ENCODE measurements at places on chromosomes 1 and 21. TPM values are rescaled to one million over a fixed set of nuclear protein-coding genes. Genes with fewer than 3 reads are reported as not detected.

ADORA3 gene
- not detected for total RNA-seq

SMCP gene
- not detected for total RNA-seq

HLX gene
- total RNA-seq, result 0.42 TPM

BATF3 gene
- total RNA-seq, result 7.6 TPM

LYPLAL1 gene
- total RNA-seq, result 108 TPM

LCE1F gene
- total RNA-seq, result not detected

DNA sequence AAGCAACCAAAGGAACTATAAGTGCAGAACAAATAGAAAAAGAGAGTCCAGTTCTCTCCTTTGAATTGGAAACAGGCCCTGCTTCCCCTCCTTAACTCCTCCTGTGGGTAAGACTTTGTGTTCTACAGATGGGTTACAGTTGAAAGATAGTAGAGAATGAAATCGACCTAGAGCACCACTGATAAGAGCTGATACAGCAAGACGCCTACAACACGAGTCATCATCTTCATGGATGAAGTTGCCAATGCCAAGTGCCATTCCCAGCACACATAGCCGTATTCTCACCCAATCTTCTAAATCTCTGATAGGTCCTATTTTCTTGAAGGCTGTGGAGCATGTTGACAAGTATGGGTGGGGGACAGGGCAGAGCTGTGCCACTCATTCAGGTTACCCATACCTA lies 99.8 kb upstream of the CAMK1G start:
- no peak for DNase-seq

DNA sequence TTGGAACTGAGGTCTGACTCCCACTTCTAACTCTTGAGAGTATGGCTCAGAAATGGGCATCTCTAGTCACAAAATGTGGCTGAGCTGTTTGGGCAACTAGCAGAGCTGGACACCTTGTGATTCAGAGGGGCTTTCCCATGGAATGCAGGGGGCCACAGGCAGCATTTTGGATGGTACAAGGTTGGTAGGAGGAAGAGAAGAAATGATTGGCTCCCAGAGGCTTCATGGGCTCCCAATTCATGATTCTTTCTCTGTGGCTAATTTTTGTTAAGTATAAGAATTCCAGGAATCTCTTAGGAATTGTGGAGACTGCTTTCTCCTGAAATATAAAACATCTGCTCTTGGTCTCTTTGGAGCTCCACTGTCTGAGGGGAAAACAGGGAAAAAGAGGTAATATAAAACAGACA lies 49.7 kb downstream of the PBX1 start:
- DNase-seq, result no peak

DNA sequence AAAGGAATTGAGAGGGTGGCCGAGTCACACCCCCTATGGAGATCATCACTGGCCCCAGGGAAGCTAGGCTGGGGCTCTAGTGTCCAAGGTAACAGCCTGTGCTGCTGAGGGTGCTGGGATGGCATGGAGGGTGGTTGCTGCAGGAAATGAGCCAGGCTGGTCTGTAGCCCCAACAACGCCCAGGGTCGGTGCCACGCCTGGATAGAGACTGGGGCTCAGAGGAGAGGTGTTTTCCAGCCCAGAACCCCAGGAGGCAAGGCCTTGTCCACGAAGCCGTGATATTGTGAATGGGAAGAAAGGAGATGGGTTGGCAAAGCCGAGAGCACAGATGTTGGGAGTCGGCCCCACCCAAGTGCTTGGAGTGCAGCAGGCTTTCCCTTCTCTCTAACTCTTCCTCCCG lies 68.9 kb upstream of the ACTRT2 start:
- DNase-seq, result no peak

- peak; percentile 52 for DNase-seq
These were observed 15.0 kb upstream of the TGFB2 start for GRCh38 chr1:218330043-218330623.

DNA sequence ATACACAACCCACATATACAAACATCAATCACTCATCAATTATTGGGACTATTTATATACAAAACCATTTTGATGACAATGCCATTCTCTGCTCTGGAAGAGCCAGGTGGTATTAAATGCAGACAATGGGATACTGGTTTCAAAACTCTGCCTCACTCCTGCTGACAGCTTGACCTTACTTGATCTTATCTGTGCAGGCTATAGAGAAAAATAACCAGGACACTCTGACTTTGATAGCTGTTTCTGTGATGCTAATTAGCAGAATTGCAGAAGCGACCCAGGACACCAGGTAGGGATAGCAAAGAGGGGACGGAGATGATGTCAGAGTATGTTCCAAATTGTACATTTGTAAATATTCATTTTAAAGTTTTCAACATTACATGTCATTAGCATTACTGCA lies 89.5 kb downstream of the OLFM3 start:
- no peak for DNase-seq

DNA sequence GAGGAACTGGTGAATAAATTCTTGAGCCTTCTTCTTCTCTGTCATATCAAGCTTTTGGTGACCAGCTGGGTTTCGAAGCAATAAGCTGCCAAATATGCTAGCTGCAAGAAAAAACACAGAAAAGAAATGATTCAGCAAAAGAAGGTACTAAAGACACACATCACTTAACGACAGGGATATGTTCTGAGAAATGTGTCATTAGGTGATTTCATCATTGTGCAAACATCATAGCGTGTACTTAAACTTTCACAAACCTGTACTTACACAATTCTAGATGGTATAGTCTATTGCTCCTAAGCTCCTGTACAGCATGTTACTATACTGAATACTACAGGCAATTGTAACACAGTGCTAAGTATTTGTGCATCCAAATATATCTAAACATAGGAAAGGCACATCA lies 2.9 kb upstream of the MTF1 start:
- peak; percentile 67 for DNase-seq

DNA sequence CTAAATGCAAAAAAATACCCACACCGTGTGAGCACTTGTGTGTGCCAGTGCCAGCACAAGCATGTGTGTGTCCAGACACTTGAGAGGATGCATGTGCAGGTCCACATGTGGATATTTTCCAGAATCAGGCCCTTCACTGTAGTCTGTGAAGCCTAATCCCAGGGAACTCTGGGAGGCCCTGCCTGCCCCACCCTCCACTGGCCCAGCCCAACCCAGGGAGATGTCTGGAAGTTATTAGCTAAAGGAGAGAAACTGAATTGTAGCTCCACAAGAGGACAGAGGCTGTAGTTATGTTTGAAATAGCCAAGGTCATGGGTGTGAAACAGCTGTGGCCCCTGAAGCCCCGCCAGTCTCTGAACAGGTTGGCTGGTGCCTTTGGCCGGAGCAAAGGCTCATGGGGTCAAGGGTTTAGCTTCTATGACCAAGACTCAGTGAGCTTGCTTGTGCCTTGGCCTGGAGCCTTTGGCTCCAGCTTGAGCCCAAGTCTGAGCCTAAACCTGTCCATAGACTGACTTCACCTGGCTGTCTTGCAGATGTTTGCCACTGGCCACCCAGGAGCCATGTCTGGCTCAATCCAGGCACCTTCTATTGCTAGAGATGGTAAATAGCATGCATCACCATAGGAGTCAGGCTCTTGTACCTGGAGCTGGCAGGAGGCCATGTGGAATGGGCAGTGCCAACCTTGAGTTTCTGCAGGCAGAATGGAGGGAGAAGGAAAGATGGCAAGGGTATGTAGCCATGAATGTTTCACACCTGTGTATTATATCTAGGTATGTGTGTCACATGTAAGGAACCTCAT lies 69.9 kb downstream of the TMEM53 start:
- no peak for DNase-seq

DNA sequence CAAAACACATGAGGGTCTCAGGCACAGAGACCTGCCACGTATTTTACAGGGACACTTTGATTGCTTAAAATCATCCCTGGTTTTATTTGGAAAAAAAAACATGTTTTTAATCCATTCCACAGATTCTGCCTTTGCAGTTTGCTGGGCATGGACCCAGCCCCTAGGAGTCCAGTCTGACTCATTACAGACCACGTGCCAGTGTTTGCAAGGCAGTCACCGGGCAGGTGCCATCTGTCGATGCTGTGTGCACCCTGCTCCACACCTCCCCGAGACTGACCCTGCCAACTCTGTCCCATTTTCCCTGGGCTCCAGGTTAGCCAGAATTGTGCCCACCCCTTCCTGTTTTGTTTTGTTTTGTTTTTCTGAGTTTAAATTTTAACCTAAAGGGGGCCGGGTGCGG lies 148.4 kb upstream of the TMEM51 start:
- no peak for DNase-seq

- DNase-seq, result no peak
These were observed 133.4 kb downstream of the PCBP3 start for GRCh38 chr21:45776971-45777370.

- DNase-seq, result no peak
These were observed 57.0 kb downstream of the WARS2 start for GRCh38 chr1:119083479-119083878.

DNA sequence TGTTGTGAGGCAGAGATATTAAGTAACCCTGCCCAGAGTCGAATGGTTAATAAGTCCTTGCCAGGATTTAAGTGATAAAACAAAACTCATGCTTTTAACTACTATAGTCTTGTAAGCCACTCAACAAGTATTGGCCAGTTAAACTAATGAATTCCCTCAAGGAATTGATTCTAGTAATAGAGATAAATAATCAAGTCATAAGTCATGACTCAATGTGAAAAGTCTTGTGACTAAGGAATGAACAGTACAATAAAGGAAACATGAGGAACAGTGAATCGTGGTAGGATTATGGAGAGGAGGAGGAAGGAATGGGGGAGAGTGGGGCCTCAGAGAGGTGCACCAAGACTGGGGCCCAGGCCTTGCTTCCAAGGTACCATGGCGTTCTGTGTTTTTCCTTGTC lies 104.7 kb downstream of the FGGY start:
- no peak for DNase-seq

- DNase-seq, result no peak
These were observed 68.1 kb upstream of the APP start for GRCh38 chr21:26238646-26239045.

GRCh38 chr1:208288495-208288894 lies 44.3 kb upstream of the PLXNA2 start:
- no peak for DNase-seq

DNA sequence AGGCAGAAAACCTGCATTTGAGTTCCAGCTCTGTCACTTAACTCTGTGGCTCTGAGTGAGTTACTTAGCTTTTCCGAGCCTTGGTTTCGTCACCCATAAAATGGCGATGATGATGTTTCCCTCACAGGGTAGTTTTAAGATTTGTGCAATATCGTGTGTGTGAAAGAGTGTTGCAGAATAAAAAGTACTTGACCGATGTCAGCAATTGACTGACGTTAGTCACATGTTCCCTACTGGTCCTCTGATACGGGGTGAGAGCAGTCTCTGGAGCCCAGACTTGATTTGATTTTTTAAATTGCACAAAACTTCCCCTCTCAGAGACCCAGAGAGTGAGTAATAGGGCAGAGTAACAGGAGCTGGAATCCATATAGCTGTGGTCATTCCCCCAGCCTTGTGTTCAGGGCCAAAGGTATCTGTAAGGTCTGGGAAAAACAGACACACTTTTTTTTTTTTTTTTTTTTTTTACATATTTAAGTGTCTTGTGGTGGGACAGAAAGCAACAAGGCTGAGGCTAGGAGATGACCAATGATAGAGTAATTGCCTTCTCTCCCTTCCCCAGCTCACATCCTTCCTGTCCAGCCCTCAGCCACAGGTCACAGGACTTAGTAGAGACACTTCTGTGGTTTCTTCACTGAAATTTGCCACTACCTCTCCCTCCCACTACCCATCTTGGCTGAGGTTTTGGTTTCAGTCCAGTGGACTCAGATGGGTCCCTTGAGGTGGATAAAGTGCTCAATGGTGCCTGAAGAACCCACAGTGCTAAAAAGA lies 2.0 kb downstream of the FCER1G start:
- DNase-seq, result no peak

Measured in NCI-H460 (cell line).